ENCODE measurements at places on chromosomes 12 and 14.

DNA sequence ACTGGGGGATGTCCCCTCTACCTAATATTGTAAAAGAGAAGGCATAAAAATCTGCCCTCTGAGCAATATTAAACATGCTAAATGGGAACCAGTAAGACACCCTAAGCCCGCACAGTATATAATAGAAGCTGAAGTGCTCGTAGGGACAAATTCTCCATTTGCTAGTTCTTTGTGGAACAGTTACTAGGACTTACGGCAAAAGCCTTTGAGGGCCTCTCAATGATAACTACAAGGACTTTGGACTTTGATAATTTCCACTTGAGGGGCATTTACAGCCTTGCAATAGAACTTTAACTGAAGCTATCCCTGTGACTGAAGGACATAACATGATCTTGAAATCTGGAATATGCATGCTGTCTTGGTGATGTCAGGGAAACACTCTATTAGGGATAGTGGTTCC, 111.5 kb upstream of the IFNG-AS1 start:
- no peak for DNase-seq

DNA sequence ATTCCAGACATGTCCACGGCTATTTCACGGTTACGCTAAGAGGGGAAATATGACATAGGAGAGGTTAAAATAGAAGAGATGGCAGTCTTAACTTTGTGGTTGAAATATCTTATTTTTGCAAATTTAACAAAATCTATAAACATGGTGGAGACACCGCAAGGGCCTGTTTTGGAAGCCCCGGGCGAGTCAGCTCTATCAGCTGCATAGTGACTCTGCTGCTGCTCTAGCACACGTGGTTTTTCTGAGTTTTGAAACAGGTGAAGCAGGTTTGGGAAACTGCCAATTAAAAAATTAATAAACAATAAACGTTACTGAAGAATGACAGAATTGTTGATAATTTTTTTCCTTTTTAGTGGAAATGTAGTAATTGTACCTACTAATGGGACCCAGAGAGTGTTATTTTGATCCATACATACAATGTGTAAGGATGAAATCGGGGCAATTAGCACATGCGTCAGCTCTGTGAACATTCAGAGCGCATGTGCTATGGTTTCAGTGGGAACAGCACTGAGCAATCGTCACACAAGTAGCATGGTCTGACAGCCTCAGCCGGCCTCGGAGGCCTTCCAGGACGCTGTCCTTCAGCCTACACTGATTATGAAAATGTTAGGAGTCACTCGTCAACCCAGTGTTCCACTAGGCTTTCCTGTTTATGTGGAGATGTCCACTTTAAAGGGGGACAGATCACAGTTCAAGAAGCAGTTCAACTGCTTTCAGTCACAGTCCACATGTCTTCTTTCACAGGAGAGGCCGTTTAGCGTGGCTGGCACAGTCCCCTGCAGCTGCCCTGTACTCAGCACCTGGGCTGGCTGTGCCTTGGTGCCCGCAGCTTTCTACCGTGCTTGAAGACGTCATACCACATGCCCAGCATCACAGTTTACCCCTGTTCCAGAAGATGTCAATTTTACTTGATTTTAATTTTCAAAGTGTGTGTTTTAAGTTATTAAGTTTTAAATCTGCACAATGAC, 51.8 kb downstream of the MOK start:
- DNase-seq, result no peak

DNA sequence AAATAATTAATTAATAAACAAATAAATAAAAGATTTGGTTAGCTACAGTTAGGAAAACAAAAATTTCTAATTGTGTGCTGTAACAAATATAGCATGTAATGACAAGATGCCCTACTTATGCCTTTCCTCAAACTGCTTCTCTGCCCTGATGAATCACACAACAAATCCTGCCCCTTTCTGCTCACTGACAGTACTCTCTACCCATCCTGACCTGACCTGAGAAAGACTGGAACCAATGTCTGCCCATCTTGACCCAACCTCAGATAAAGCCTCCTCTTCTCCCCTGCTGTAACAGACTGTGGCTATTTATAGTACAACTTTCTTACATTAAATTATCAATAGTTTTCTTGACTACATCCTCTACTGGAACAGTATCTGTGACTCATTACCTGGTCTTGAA, 43.7 kb downstream of the PPP1R13B start:
- DNase-seq, result no peak

DNA sequence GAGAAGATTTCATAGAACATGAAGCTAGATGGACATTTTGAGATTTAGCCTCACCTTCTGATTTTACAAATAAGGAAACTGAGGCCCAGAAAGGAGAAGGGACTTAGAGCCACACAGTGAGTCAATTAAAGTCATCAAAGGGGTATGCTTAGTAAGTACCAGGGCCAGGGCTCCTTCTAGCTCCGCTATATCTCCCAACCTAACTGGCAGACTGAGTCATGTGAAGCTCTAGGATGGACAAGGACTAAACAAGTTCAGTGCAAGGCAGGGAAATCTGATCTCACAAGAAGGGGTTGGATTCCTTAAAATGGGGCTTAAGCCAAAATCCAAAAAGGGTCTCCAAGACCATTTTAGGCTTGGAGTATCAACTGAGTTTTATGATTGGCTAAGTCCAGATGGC, 215.8 kb downstream of the PHLDA1 start:
- no peak for DNase-seq

- DNase-seq, result no peak
Observed at GRCh38 chr12:27711317-27711682, 668 bp downstream of the MRPS35 start.

DNA sequence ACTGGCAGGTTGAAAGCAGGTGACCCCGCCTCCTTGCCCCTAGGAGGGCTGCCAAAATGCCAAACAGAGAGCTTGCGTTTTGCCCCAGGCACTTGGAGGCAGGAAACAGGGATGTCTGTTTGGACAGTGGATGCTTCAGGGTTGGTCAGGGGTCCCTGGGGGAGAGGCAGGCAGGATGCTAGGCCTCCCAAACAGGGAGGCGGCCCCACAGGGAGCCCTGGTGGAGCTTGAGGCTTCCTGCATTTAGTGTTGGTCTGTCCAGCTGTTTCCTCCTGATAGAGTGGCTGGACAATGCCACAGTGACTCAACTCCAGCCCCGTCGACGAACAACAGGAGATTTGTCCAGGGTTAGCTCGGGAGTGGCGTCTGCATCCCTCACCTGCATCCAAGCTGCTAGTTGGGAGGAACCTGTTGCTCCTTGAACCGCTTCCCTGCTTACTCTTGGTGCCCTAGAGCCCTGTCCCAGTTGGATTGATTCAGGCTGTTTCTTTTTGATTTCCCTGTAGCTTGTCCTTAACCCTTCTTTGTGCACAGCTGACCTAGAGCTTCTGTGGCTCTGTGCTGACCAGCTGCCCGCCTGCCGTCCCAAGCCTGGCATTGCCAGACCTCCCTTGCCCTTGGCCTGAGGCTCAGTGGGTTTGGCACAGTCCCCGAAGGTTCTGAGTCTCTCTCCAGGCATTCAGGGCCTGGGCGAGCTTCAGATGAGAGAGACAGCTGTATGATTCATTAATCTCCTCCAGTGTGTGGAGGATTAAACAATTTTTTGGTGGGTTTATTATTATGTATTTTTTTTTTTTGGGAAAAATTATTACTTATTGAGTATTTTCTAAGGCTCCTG, 45.9 kb downstream of the TSPAN9 start:
- DNase-seq, result no peak

DNA sequence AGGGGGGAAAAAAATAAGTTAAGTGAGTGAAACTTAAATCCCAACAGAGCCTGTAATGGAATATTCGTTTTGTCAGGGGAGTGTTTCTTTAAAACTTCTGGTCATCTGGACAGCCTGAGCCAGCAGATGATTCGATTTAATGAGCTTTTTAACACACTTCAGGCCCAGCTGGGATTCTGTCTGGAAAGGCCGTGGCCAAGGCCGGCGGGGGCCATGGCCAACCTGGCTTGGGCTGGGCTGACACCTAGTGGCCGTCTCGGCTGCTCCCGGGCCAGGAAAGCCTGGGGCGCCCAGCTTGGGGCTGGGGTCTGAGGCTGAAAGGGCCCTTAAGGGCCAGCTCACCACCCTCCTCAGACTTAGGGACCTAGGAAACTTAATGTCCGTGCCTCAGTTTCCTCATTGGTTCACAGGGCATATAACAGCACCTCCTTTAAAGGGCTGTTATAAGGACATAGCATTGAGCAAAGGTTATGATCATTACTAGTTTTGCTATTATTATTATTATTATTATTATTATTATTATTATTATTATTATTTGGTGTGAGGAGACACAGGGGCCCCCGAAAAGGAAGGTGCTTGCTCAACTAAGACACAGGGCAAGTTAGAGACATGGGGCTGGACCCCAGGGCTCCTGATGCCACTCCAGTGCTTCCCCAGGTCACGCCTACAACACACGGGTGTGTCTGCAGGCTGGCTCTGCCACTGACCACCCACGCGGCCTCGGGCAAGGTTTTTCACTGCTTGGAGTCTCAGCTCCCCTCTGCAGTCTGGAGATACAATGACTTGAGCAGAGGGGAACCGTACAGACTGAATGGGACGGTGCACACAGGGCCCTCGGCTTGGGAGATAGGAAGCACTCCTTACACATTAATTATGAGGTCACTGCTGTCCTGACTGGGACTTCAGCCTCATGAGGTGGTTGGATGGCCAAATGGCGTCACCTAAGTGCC, 84.0 kb downstream of the SYNE3 start:
- peak; percentile 69 for DNase-seq

GRCh38 chr12:76945867-76946266, 67.0 kb upstream of the CSRP2 start:
- DNase-seq, result no peak

DNA sequence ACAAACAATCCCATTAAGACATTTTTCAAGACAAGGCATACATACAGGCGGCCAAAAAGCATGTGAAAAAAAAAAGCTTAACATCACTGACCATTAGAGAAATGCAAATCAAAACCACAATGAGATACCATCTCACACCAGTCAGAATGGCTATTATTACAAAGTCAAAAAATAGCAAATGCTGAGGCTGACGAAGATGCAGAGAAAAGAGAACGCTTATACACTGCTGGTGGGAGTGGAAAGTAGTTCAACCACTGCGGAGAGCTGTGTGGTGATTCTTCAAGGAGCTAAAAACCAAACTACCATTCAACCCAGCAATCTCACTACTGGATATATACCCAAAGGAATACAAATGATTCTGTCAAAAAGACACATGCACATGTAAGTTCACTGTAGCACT, 216.7 kb downstream of the FOXG1 start:
- no peak for DNase-seq

- DNase-seq, result no peak
Observed at GRCh38 chr14:75350505-75351060, 72.0 kb downstream of the FOS start.

GRCh38 chr12:59036973-59037762, 116.9 kb upstream of the LRIG3 start:
- no peak for DNase-seq

DNA sequence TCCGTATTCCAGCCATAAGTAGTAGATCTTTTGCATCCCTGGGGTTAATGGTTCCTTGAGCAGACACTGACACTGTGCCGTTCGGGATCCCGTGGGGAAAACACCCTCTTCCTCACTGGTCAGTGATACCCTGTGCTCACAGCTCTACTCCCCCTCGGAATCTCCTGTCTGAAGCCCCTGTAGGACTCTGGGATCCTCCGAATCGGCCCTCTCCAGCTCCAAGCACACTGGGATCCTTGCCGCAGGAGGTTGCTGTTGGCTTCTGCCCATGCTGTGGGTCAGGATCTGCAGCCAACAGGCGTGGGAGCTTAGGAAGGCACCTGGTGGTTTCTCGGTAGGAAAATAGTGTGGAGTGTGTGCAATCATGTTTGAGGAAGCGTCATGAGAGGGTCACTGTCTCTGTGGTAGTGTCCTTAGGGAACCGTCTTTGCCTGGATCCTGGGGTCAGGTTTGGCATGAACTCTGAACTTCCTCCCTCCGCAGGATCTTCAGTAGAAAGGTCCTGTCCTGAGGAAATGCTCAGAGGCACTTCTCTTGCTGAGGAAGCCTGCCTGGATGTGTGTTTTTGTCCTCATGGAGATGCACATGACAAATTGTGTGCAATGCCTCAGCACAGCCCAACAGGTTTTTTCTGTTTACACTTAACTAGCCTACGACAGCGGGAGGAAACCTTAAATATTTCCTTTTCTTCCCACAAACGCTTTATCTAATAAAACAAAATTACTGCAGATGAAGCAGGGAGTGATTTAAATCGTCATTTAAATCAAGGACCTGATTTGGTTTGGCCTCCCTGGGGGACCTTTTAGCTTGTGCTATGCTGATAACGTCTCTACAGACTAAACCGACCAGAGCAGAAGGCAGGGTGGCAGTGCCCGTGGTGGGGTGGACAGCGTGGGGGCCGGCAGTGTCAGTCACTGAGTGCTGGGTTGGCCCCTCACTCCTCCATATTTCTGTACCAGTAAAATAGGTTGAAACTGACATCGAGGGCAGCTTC, 18.7 kb downstream of the FBXL14 start:
- no peak for DNase-seq

DNA sequence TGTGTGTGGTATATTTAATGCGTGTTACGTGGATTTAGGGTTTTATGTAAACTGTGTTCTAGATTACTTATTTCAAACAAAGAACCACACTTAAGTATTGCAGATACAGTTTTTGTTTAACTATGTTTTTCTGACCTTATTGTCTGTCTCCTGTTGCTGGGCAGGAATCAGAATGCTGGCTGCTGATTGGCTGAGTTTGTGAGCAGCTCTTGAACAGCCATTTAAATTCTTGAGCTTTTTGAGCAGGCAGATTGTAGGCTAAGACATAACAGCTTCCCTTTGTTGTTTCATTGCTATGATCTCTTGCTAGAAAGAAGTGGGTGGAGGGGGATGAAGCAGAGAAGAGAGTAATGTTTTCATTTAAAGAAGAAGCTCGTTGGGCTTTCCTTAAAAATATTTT, 52.2 kb downstream of the ATF7IP start:
- DNase-seq, result peak; percentile 65

- no peak for DNase-seq
Observed at GRCh38 chr14:105549481-105549880, 23.1 kb downstream of the TMEM121 start.

GRCh38 chr12:26939192-26939832, 1.0 kb downstream of the FGFR1OP2 start:
- no peak for DNase-seq

DNA sequence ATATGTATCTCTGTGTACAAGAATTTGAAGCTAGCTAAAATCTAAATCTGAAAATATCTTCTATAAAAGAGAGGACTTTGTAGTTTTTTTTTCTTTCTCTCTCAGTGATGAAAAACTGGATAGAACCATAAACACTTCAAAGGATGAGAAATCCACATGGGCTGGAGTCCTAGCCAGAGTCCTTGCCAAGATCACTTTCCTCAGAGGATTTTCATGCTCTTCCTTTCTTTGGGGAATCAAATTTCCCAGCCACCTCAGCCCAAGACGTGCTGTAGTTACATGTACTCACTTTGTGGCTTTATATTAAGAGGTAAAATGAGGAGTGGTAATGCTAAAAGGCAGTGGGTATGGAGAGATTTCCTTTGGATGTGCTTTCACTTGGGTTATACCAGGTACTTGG, 110.3 kb downstream of the SLC38A1 start:
- no peak for DNase-seq
